HEK293T (cell line): ENCODE measurements at places on chromosomes 4 and X.

DNA sequence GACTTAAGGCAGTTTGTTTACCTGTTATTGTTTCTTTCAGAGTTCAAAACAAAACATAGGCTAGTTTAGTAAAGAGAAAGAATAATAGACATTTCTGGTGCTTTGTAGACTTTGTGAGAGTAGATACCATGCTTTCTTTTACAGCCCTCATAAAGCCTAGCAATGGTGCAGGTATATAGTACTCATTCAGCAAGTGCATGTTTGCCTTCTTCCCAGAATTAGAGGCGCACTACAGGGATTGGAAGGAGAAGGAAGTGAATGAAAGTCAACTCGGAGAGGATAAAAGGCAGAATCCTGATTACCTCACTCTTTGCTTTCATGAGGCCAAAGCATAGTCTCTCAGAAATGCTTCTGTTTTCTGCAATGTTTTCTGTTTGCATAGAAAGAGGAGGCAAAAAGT lies 43.1 kb upstream of the FHDC1 start:
- no peak for DNase-seq

GRCh38 chr4:13248621-13249298 lies 235.4 kb downstream of the RAB28 start:
- no peak for DNase-seq

DNA sequence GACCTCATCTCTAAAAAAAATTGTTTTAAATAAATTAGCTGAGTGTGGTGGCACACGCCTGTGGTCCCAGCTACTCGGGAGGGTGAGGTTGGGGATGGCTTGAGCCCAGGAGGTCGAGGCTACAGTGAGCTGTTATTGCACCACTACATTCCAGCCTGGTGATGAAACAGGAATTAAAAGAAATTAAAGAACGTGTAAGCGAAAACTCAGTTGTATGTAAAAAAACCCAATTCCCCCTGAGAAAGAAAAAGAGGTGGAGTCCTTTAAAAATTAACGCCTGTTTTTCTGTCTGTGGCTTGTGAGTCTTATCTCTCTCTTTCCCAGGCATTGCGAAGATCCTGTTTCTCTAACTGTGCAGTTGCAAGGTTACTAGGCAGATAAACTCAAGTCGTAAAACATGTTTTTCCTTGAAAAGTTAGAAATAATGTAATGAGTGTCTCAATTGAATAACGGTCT lies 22.1 kb downstream of the EPGN start:
- no peak for DNase-seq

DNA sequence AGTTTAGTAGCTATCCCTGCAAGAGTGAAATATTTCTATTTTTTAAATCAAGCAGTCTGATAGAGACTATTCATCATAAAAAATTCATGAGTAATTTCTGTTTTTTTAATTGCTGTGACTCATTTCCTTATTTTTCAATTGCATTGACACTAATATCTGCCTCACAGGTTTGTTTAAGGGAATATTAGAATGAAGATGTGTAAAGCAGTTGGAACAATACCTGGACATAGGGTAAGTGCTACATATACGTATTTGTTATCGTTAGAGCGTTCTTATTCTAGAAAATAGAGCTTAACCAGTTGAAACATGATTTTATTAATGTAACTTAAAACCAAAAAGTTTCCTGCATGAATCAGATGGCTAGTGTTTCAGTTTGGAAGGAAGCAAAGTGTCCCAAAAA lies 2211.3 kb downstream of the PCDH7 start:
- DNase-seq = no peak

DNA sequence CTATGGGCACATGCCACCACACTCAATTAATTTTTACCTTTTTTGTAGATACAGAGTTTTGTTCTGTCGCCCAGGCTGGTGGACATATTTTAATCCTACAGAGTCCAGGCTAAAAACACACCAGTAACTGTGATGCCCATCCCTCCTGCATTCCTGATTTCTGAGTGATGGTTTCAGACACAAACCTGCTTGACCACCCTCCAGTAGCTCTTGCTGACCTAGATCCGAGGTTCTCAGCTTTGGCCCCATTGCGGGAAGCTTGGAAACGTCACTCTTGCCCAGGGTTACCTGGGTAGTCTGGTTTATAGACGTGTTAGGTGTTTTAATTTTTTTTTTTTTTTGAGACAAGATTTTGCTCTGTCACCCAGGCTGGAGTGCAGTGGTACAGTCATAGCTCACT lies 7.5 kb downstream of the CD99 start:
- no peak for DNase-seq

- no peak for DNase-seq
Measured at GRCh38 chr4:186780291-186781031, 56.8 kb upstream of the FAT1 start.

- DNase-seq = no peak
Measured at GRCh38 chrX:17077361-17077760, 130.9 kb downstream of the REPS2 start.

DNA sequence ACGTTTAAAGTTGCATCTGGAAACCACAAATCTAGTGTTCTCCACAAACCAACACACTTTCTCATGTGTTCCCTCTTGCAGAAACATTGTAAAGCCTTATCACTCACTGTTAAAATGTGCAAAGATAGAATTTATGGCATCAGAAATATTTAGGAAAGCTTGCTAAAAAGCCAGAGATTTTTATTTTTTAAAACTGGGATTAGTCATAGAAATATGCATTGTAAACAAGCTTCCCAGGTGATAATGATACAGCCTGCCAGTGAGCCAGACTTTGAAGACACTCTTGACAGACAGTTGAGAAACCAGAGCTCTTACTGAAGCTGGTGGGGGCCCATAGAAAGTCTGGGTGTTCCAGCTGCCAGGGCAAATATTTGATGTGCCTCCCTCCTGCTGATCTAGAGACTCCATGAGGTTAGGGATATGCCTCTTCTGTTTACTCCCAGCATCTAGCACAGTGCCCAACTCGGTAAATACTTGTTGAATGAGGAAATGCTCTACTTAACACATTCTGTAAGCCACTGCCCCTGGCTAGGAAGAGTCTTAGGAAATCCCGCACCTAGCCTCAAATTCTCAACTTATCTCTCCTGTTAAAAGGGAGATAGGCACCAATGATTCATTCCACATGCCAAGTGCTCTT lies 179.0 kb upstream of the RASGEF1B start:
- no peak for DNase-seq

DNA sequence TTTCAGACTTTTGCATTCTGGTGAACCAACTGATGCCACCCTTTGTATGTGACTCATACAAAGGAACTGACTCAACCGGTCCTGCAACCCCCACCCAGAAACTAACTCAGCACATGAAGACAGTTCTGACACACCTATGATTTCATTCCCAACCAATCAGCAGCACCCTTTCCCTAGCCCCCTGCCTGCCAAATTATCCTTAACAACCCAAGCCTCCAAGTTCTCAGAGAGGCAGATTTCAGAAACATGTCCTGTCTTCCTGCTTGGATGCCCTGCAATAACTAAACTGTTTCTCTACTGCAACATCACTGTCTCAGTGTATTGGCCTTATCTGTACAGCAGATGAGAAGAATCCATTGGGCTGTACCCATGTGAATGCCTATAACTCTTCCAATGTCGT lies 284.7 kb downstream of the CAMK2D start:
- no peak for DNase-seq

DNA sequence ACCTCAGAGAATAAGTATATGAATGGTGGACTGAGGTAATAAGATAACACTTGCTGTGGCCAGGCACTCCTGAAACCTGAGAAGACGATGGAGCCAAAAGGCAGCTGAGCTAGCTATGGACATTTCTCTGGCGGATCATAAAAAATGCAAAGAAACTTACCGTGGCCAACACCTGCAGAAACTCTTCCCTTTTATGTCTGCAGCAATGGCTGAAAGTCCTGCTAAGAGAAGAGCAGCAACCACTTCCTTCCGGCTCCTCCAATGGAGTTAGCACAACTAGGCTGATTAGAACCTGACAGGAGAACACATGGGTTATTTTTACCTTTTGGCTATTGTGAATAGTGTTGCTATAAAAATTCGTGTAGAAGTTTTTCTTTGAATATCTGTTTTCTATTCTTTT lies 76.0 kb upstream of the MAGEB16 start:
- DNase-seq = no peak

DNA sequence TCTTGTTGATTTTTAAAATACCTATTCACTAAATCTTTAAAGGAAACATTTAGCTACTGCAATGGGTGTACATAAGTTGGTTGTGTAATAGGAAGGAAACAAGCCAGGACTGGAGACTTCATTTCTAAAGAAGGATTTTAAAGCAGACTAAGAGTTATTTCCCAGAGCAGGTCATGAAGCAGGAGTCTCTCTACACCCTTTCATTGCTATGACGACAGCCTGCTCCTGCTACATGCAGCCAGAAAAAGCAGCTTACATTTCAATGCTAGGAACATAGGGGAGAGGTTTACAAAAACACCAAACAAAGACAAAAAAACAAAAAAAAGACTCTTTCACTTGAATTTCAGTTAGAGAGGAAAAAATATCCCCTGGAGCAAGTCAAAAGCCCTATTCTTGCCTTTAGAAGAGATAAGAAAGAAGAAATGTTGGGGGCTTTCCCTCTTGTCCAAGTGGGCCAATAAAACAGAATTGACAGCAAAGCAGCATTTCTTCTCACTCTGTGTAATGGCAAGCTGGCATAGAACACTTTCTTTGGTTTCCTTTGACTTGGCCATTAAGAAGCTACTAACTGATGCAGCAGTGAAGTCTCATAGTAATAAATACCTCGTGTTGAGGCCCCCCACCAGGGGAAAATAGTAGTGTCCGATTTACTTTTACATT lies 3.4 kb downstream of the SPARCL1 start:
- DNase-seq = no peak

DNA sequence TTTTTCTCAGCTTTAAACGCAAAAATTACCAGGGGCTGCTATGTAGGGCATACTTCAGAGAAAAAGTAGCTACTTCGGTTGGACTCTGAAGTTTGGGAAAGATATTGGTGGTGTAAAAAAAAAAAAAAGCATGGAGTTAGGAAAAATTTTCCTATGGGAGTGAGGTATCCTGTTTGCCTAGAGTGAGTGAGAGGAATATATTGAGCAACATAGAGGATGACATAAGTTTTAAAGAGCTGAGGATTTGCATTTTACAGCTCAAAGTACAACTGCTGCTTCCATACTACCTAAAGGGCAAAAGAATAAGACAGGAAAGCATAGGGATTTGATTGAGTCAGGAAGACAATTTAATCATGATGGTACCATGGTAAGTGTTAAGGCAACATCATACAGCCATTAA lies 7.3 kb downstream of the GPRASP1 start:
- DNase-seq = no peak

DNA sequence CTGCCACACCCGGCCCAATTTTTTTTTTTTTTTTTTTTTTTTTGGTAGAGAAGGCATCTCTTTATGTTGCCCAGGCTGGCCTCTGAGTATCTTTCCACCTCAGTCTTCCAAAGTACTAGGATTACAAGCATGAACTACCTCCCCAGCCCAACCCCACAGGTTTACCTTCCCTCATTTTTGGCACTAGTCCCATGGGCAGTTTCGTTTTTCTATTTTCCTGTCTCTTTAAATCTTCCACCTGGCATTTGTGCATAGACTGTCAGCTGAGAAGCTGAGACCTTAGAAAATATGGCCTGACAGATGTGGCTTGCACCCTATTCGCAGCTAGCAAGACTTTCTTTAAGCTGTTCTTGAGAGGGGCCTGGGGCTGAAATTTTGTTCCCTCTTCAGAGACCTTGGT lies 27.9 kb downstream of the TNIP2 start:
- no peak for DNase-seq

DNA sequence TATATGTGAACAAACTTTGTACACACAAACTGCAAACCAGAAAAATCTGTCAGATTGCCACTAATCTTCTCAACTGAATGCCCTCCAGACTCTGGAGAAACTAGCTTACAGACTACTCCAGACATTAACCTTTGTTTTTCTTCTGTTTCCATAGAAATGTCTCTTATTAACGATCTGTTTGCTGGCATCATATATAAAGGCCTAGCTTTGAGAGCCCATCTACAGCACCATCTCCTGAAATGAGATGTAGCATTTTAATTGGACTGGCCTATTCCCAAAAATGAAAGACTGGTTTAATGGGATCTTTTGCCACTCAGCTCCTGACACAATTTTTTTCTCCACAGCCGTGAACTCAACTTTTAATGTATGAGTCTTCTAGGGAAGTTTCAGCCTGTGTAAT lies 266.0 kb upstream of the IL1RAPL1 start:
- DNase-seq = no peak

GRCh38 chr4:146972036-146972435 lies 26.4 kb upstream of the TTC29 start:
- no peak for DNase-seq

DNA sequence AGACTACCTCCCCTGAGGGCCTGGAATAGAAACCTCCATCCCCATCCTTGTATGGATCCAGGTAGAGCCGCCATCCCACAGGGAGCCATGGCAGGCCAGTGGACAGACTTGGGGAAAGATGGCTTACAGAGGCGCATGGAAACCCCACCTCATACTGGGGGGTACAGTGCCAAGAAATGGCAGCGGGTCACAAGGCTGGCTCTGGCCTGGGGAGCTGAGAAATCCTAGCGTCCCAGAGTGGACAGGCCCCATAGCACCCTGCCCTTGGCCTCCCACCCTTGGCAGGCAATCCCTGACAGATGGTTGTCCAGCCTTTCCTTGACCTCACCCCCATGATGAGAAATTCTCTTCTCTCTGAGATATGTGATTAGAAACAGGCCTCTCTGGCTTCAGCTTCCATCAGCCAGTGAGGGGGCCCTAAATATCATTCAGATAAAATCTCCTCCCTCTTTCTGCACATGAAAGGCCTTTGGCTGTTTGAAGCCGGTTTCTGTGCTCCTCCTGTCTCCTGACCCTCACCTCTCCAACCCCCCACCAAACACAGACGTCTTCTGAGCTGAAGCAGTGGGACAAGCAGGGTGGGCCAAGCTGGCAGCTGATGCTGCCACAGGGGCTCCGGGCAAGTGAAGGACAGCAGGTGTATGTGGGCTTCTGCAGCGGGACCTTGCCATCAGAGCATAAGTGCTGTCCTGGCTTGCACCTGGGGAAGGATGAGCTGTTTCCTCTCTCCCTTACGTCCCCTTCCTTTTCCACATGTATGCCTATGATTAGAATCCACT lies 204.4 kb upstream of the MAMLD1 start:
- no peak for DNase-seq
